ENCODE measurements at places on chromosomes 1 and 21.

DNA sequence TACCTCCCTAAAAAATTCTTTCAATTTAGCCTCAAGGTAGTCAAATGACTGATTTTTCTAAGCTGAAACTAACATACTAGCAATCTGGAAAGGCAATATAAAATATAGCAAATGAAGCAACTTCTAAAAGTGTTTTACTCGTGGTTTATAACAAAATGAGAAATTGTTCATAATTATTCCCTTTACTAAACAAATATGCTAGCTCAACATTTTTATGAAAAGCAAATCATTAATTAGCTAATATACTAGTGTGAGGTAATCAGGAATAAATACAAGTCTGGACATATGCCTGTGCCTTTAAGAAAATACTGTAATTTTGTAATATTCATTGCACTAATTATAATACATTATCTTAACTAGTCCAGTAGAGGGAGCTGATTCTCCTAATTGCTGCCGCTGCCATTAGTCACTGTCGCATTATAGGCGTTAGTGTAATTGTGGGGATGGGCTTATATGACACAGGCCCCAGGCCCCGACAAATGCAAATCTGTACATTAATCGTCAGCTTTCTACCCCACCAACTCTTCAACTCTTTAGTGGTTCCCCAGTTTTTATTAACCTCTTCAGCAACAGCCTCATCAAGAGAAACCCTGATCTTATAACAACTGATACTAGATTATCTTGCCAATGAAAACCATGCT lies 160.9 kb downstream of the GABPA start:
- peaks cover 81% of the 10 kb centered on the region for H3K36me3 ChIP-seq
- H3K4me3 ChIP-seq: no peak overlapping the region
- no peak overlapping the region for H3K27ac ChIP-seq
- peaks cover 3% of the 10 kb centered on the region for H3K4me1 ChIP-seq

DNA sequence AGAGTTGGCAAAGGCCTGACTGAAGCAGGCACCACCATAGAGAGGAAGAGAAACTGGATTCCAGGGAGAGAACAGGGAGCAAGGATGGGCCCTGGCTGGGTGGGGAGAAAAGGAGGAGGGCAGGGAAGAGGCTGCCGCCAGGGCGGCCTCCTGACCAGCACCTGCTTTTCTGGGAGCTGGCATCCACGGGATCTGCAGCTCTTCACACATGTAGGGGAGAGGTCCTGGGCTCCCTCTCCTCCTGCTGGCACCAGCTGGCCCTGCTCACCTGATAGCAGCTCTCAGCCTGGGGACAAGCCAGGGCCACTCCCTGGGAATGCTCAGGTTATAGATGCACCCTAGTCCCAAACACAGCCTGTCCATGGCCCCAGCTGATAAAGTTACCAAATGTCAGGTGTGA lies 39.9 kb downstream of the TEX35 start:
- no peaks in the 10 kb centered on the region for H3K36me3 ChIP-seq
- no peak for DNase-seq
- no peaks in the 10 kb centered on the region for H3K4me1 ChIP-seq
- H3K27me3 ChIP-seq: no peaks in the 10 kb centered on the region
- no peak overlapping the region for H3K4me3 ChIP-seq

DNA sequence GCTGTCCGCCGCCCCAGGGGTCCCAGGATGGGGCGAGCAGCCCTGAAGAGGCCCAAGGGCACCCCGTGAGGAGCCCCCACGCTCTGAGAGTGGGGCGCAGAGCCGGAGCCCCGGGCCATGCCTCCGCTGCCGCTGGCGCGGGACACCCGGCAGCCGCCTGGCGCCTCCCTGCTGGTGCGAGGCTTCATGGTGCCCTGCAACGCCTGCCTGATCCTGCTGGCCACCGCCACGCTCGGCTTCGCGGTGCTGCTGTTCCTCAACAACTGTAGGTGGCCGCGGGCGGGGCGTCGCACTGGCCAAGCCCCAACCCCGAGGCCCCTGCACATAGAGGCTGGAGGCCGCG lies 14.5 kb downstream of the AGRN start:
- H3K4me1 ChIP-seq: no peaks in the 10 kb centered on the region
- no peak overlapping the region for H3K4me3 ChIP-seq
- DNase-seq: no peak
- peaks cover 23% of the 10 kb centered on the region for H3K36me3 ChIP-seq
- no peaks in the 10 kb centered on the region for H3K27me3 ChIP-seq

DNA sequence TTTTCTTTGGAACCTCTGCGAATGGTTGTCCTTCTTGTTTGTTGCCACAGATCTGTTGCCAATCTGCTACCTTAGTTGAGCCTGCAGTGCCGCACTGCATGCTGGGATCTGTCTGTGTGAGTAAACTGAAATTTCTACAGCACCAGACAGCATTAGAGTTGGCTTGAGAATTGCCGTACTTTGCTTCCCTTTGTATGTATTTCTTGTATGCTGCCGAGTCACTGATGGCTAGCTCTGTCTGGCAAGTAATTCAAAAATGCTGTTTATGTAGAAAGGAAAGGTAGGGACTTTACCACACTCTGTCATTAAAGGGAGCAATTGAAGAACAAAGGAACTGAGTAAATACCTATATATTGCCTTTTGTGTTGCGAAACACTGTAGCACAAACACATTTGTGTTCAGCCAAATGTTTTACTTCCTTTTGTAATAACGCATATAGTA lies 857.4 kb downstream of the USP25 start:
- peak; percentile 67 for DNase-seq
- H3K36me3 ChIP-seq: no peaks in the 10 kb centered on the region

- H3K27ac ChIP-seq: no peak overlapping the region
- H3K4me3 ChIP-seq: peak overlapping the region; percentile 88
- DNase-seq: no peak
- H3K36me3 ChIP-seq: peaks cover 53% of the 10 kb centered on the region
- no peaks in the 10 kb centered on the region for H3K27me3 ChIP-seq
- H3K4me1 ChIP-seq: no peaks in the 10 kb centered on the region
These were observed 2.3 kb downstream of the H3-3A start for GRCh38 chr1:226064816-226065248.

DNA sequence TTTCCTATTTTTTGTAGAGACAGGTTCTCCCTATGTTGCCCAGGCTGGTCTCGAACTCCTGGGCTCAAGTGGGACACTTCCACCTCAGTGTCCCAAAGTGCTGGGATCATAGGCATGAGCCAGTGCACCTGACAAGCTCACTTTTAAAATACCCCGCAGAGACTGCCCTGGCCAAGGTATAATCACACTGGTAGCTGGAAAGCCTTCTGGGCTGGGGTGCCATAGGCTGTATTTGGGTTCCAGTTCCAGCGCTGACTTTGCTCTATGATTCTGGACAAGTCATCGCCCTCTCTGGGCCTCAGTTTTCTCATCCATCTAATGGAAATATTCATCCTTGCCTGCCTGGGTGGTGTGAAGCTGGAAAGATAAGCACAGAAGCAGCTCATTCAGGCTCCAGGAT lies 10.4 kb downstream of the LDLRAD1 start:
- no peaks in the 10 kb centered on the region for H3K27me3 ChIP-seq
- H3K36me3 ChIP-seq: no peaks in the 10 kb centered on the region
- DNase-seq: no peak

- H3K4me1 ChIP-seq: no peaks in the 10 kb centered on the region
- H3K27me3 ChIP-seq: no peaks in the 10 kb centered on the region
- H3K27ac ChIP-seq: no peak overlapping the region
- DNase-seq: no peak
- no peak overlapping the region for H3K4me3 ChIP-seq
These were observed 818.9 kb downstream of the KCNT2 start for GRCh38 chr1:195789321-195789720.

DNA sequence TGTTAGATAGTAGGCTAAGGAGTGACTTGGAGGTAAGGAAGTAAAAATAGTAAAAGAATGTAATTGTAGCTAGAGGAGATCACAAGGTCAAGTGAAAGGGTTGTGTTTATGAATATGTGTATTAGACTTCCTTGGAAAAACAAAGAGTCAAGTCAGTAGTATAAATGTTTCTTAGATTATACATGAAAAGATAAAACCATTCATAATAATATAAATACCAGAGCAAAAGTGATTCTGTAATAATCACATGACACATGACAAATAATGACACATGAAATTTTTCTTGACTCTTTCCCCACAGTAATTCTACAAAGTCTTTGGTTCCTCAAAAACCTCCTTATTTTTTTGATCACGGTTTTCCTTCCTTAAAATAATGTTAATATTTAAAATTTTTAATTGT lies 56.4 kb downstream of the IVNS1ABP start:
- H3K4me3 ChIP-seq: no peak overlapping the region
- DNase-seq: no peak
- H3K4me1 ChIP-seq: peaks cover 8% of the 10 kb centered on the region
- no peak overlapping the region for H3K27ac ChIP-seq
- no peaks in the 10 kb centered on the region for H3K36me3 ChIP-seq

- no peaks in the 10 kb centered on the region for H3K36me3 ChIP-seq
- no peak overlapping the region for H3K4me3 ChIP-seq
- H3K27me3 ChIP-seq: no peaks in the 10 kb centered on the region
- no peaks in the 10 kb centered on the region for H3K4me1 ChIP-seq
- no peak for DNase-seq
- no peak overlapping the region for H3K27ac ChIP-seq
These were observed 5.2 kb downstream of the RCSD1 start for GRCh38 chr1:167635156-167635648.

DNA sequence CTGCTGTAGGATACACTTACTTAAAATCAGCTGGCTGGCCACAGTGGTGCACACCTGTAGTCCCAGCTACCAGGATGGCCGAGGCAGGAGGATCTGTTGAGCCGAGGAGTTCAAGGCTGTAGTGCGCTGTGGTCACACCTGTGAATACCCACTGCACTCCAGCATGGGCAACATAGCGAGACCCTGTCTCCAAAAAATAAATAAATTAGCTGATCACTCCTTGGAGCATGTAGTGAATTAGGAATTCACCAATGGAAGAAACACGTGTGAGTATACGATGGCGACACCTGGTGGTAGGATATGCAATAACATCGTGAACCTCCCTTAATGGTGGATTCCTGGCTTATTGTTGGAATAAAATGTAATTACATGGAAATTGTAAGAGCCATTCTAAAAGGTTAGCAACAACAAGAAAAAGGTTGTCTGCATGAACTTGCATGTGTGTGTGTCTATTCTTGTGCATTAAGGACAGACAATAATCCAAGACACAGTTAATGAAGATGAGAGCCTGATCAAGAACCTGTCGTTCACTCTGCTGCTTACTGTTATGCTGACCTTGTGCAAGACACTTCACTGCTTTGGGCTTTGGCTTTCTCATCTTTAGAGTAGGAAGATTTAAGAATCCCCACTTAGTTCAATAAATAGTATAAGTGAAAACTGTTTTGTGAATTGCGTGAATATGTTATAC lies 38.6 kb upstream of the COX20 start:
- no peaks in the 10 kb centered on the region for H3K4me1 ChIP-seq
- H3K27ac ChIP-seq: no peak overlapping the region
- H3K36me3 ChIP-seq: no peaks in the 10 kb centered on the region
- no peak overlapping the region for H3K4me3 ChIP-seq
- DNase-seq: no peak

DNA sequence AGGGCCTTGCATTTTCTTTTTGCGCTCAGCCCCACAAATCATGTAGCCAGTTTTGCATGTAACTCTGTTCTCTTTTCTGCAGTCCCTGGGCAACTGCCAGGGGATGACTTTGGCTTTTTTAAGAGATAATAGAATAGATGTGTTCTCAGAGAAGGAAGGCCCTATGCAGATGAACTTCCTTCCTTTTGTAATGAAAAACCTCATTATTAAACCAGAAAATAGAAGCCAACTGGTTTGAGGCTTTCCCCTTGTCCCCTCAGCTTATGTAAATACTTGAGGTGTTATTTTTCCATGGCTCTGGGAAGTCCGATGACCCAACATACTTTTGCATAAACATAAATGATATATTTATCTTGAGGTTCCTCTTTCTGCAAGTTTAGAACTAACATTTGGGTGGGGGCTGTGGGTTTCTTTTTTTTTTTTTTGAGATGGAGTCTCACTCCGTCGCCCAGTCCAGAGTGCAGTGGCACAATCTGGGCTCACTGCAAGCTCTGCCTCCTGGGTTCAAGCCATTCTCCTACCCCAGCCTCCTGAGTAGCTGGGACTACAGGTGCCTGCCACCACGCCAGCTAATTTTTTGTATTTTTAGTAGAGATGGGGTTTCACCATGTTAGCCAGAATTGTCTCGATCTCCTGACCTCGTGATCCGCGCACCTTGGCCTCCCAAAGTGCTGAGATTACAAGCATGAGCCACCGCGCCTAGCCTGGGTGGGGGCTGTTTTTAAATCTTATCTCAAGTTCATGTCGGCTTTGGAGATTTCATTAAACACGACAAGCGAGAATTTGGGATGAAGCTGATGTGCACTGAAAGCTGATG lies 14.4 kb upstream of the FCRL5 start:
- H3K27me3 ChIP-seq: peaks cover 9% of the 10 kb centered on the region
- H3K4me1 ChIP-seq: no peaks in the 10 kb centered on the region
- DNase-seq: no peak

DNA sequence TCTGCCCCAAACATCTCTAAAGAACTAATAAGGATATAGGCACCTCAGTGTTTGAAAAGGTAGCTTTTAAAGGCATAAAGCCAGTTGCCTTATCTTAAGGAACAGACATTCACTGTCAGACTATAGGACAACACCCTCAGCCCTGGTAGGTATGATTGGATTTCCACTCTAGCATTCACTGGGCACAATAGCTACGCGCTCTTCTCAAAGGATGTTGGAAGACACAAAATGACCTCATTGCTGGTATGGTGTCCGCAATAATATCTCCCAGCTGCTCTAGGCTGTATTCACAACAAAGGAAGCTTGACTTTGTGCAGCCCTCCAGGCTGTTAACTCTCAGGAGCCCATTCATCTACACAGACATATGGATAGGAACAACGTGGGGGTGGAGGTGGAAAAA lies 119.4 kb upstream of the CXADR start:
- no peak overlapping the region for H3K4me3 ChIP-seq
- DNase-seq: no peak
- H3K27ac ChIP-seq: no peak overlapping the region
- no peaks in the 10 kb centered on the region for H3K4me1 ChIP-seq

DNA sequence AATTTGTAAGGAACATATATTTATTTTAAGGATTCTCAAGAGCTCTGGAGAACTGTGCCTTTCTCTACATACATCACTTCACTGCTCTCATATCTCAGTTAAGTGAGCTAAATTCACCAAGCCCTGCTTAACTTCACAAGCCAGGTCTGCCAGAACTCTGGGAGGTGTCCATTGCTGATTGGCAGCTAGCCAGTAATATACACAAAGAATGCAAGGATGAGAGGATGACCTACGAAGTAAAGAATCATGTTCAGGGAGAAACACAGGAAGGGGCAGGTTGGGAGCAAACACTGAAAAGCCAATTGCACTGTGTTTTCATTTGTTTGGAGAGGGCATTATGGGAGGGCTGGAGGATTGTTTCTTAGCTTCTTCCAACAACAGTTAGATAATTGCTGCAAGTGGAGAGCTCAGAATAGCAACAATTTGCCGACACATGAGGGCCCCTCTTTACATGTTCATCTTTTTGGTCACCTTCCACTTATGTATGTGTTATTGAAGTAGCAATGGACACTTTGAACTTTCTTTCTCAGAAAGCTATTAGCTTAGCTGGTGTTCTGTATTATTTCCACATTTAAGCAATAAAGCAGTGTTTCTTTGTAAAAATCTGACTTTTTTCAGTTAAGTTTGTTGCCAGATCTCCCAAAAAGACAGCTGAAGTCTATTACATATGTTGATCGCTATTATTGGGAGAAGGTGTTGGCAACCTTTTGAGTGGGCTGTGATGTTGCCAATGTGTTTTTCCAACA lies 254.8 kb downstream of the LTN1 start:
- H3K27ac ChIP-seq: peak overlapping the region; percentile 41
- DNase-seq: no peak
- no peak overlapping the region for H3K4me3 ChIP-seq

- H3K4me1 ChIP-seq: no peaks in the 10 kb centered on the region
- no peaks in the 10 kb centered on the region for H3K27me3 ChIP-seq
- H3K36me3 ChIP-seq: no peaks in the 10 kb centered on the region
These were observed 368.0 kb downstream of the HHAT start for GRCh38 chr1:210696709-210697108.

- no peak for DNase-seq
- no peak overlapping the region for H3K27ac ChIP-seq
- peaks cover 46% of the 10 kb centered on the region for H3K27me3 ChIP-seq
These were observed 193.4 kb downstream of the PRDM2 start for GRCh38 chr1:13893409-13893821.
